ENCODE measurements at places on chromosomes 2 and 18. TPM values are rescaled to one million over a fixed set of nuclear protein-coding genes. Genes with fewer than 3 reads are reported as not detected.
A peak's percentile ranks its signal among the peaks of the same experiment; 100 is the strongest.

DNA sequence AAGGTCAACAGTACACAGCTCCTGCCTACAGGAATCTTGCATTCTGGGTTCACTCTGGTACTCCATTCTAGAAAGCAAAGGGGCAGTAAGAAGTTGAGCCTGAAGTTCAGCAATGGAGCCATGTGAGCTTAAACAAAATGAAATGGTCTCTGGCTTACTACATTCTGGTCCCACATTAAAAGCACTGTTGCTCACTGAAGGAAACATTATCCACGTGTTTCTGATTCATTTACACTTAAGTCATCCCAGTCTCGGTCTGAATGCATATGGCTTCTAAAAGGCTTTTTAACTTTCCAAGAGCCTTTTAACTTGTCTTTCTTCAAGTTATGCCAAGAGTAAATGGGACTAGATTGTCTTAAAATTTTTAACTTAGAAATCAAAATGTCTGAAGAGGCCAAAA is 177.8 kb downstream of the LNPK start:
- no peak for DNase-seq

DNA sequence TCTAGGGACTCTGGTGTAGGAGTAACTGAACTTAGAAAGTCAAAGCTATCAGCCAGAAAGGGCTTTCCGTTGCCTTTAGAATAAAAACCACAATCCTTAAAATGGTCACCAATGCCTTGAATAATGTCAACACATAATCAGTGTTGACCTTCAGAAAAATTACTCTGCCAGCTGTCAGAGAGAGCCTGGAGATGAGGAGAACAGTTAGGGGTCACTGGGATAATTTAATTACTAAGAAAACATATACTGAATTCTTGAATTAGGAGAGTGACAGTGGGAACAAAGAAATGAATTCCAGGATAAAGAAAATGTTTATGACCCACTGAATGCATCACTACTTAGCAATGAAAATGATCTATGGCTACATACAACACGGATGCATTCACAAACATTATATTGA is 23.4 kb upstream of the UGP2 start:
- DNase-seq: no peak

- DNase-seq: no peak
These were observed 94.5 kb upstream of the CHRNA1 start for GRCh38 chr2:174858745-174859144.

GRCh38 chr2:30661173-30662107 is 145.8 kb downstream of the CAPN13 start:
- DNase-seq: peak; percentile 42

- no peak for DNase-seq
These were observed 127.8 kb upstream of the DDX18 start for GRCh38 chr2:117686699-117687098.

The MFSD6 gene
- total RNA-seq: 33.5 TPM

Measured in tongue (tissue), 3 donors.